Stimulated activated CD8-positive, alpha-beta memory T cell treated with anti-CD3 and anti-CD28 coated beads, Interleukin-7, amount 100 ng/mL, for 48 hours (primary cell): ENCODE measurements at places on chromosomes 6 and 20.

DNA sequence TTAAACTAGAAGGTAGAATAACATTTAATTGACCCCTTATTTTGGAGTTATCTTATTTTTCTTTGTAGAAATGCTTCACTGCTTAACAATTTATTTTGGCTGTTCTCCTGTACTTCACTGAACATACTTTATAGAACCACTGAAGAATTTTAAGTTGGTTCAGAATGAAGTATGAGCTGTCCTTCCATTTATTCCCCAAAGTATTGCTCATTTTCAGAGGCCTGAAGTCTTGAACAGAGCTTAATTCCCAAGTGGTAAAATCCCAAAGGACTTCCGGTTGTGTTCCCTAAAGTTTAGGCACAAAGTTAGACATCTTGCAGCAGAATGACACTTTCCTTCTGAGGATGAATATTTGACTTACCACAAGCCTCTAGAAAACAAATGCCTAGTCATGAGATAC is 233.3 kb downstream of the TINAG start:
- no peak for DNase-seq

DNA sequence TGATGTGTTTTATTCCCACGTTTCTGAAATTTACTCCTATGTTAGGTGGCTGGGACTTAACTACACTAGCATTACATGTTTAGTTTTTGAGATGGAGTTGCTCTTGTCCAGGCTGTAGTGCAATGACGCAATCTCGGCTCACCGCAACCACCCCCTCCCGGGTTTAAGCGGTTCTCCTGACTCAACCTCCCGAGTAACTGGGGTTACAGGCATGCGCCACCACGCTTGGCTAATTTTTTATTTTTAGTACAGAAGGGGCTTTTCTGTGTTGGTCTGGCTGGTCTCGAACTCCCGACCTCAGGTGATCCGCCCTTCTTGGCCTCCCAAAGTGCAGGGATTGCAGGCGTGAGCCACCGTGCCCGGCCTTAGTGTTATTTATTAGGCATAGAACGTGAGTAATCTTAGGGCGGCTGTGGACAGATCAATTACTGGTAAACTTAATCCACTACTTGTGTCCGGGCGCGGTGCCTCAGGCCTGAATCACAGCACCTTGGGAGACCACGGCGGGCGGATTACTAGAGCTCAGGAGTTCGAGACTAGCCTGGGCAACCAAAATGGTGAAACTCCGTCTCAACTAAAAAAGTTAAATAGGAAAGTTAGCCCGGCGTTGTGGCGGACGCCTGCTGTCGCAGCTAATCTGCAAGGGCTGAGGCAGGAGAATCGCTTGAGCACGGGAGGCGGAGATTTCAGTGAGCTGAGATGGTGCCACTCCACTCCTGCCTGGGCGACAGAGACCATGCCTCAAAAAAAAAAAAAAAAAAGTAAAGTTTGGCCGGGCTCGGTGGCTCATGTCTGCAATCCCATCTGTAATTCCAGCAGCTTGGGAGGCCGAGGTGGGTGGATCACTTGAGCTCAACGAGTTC is 123.7 kb upstream of the BTN3A2 start:
- DNase-seq = peak; percentile 74

- DNase-seq = no peak
Observed at GRCh38 chr6:159753081-159753872, 8.6 kb upstream of the ACAT2 start.

GRCh38 chr20:8291873-8292272 is 159.8 kb downstream of the PLCB1 start:
- no peak for DNase-seq

GRCh38 chr6:93447874-93448273 is 28.5 kb upstream of the EPHA7 start:
- no peak for DNase-seq

DNA sequence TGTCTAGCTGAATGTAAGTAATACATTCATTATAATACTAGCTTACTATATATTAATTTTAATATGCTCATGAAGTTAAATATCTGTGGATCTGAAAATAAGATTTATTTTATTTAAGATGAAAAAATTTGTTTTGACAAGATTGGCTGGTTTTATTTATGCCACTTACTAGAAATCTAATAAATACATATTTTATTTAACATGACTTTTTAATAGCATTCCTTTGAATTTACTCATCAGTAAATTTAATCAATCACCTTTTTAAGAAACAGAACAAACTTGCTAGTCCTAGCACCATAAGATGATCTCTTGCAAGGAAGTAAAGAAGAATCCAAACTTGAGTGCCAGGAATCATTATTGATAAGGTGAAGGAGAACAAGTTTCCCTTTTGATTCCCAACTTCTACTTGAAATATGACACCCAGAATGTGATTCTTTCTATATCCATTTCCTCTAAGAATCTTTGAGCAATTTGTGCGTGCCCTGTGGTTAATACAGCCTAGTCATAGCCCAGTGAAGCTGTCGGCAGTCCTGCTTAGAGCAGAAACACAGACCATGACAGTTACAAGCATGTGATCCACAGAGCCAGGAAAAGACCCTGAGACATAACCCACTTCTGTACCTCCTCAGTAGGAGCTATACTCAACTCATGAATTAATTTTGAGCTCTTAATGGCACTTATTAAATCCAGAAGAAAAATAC is 282.3 kb upstream of the QKI start:
- no peak for DNase-seq

DNA sequence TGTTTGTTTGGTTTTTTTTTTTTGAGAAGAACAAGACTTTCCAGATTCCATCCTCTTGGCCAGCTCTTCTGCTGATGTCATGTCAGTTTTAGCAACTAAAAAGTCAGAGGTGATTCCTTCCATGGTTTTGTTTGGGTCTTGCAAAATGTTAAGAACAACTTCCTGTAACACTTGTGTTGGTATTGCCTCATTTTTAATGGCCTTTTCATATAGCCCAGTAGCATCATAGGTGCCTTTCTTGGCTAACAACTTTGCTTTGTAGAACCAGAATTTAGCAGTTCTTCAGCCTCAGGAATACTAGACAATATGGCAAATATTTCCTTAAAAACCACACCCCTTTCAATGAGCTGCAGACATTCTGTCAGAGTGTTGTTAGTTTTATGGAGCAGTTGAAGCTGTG is 99.5 kb upstream of the SIRPG start:
- DNase-seq = no peak

DNA sequence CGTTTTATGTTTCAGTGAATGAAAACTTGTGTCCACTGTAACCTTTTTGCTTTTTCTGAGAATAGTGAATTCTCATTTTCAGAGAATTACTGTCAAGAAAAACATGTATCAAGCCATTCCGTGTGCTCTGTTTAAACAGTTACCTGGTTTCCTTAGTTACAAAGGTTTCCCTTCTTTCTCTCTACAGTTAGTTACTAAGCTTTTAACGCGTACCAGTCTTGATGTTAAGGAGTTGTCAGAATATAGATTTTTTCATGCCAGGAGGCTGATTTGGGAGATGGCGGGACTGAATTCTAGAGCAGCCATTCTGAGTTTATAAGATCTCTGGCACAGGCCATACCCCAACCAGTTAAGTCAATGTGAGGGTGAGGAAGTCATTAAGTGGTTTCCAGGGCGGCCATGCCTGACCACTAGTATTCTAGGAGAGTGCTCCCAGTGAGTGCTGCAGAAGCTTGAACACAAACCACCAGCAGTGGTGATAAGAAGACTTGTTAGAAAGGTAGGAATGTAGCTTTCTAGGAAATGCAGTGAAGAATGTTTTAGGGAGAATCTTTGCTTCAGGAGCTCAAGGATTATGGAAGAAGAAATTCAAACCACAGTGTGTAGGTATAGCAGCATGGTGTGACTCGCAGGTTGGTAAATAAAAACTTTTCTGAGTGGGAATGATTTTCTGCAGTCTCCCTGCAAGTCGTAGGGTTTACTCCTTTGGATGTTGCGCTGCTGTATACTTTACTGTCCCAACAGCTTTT is 112.9 kb downstream of the JARID2 start:
- DNase-seq = no peak

- peak; percentile 84 for DNase-seq
Observed at GRCh38 chr6:47477497-47478232, at the start of gene CD2AP. Gene CD2AP (plus strand): TSS chr6:47477789. CDS start chr6:47478245, 456 bp downstream.

DNA sequence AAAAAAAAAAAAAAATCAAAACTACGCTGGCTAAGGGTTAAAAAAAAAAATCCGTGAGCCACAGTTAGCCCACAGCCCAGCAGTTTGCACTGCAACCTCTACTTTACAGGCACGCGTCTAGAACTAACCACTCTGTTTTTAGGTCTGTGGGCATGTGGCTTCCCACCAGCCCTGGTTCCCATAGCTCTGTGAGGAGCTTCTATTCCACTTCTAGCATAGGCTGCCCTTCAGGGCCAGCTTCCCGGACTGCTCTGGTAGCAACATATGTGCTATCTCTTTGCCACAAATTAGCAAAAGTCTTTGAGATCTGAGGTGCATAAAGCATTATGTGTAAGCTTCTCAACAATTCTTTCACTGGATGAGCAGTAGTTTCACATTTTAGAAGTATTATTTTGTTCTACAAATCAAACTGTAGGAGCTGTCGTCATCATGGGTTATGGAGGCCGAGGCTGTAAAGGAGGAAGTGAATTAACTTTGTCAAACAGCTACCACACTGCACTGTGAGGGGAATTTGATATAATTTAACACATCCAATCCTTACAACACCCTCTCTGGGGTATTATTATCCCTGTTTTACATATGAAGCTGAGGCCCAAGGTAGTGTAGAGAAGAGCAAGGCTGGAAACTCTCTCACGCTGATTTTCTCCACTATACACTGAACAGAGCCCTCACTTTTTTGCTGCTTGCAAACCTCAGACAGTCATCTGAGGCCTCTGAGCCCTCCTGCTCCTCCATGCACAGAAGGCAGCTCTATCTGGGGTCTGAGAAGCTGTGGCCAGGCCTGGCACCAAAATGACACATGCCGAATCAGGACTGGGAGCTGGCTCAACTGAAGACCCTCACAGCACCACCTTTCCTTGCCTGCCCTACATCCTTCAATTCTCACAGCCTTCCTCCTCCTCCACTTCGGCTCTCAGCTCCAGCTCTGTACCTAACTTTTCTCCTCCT is 35.4 kb downstream of the MAN1A1 start:
- peak; percentile 38 for DNase-seq

- DNase-seq = no peak
Observed at GRCh38 chr6:40022867-40023266, 88.6 kb upstream of the MOCS1 start.

GRCh38 chr6:37375376-37375775 is 21.6 kb downstream of the RNF8 start:
- DNase-seq = no peak

GRCh38 chr6:4319981-4320683 is 184.8 kb upstream of the ECI2 start:
- DNase-seq = no peak

DNA sequence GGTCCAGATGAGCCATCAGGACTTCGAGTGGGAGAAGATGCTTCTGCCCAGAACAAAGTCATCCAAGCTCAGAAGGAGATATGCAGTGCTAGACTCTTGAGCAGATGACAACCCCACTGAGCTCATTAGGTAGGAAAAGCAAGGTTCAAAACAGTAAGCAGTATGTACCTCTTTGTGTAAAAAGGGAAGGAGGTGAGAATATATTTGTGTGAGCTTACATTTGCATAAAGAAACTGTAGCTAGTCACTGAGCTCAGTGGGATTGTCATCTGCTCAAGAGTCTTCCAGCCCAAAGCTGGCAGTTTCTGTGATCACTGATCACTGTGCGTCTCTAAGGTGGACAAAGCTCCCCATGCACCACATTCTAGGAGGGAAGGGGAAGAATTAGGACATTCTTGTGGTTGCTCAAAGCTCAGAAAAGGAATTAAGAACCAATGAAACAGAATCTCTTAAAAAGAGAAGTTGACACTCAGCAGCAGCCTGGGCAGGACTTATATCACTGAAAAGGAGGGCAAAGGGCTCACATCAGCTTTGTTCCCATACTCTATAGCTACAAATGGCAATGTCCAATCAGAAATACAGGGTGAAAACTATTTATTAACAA is 90.0 kb upstream of the MAFB start:
- DNase-seq = no peak

- no peak for DNase-seq
Observed at GRCh38 chr20:10632721-10633509, 40.9 kb downstream of the JAG1 start.

GRCh38 chr20:60395991-60396390 is 437.8 kb downstream of the CDH26 start:
- no peak for DNase-seq

GRCh38 chr20:25160897-25161296 is 34.6 kb upstream of the ENTPD6 start:
- DNase-seq = no peak

DNA sequence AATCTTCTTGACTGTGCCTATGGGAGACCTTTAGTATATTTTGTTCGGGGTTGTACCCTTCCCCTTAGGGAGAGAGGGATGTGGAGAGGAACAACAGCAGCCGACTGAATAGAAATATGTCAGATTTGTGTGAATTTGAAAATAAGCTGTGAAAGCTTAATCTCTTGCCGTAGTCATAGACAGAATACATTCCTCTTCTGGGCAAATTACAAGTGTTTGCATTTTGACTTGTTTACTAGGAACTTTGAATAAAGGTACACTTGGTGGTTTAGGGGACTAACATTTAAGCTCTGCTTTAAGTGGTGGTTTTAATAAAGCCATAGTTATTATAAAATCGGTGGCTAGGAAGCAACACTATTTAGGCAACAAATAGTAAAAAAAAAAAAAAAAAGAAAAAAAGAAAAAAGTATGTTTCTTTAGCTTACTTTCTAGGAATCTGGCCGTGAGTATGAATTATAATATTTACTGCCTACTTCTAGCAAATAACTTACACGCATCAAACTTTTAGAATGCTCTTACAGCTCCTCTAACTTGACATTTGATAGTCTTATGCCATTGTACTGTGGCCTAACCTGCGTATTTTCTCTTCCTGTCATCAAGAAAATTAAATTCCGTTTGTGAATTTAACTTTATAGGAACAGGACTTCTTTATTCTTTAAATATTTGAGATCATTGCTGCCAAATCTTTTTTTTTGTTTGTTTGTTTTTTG is 65.1 kb downstream of the ZBTB2 start:
- DNase-seq = no peak

GRCh38 chr6:76609160-76609559 is 536.7 kb upstream of the IMPG1 start:
- no peak for DNase-seq

DNA sequence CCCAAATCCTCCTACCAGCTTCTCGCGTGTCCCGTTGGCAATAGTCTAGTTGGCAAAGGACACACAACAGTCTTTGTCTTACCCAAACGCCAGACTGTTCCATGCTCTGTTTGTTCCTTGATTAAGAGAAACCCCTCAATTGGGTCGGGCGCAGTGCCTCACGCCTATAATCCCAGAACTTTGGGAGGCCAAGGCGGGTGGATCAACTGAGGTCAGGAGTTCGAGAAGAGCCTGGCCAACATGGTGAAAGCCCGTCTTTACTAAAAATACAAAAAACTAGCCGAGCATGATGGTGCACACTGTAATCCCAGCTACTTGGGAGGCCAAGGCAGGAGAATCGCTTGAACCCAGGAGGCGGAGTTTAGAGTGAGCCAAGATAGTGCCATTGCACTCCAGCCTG is 153.7 kb downstream of the GRM4 start:
- DNase-seq = no peak

GRCh38 chr6:87501809-87502572 is 29.2 kb downstream of the SLC35A1 start:
- DNase-seq = no peak

DNA sequence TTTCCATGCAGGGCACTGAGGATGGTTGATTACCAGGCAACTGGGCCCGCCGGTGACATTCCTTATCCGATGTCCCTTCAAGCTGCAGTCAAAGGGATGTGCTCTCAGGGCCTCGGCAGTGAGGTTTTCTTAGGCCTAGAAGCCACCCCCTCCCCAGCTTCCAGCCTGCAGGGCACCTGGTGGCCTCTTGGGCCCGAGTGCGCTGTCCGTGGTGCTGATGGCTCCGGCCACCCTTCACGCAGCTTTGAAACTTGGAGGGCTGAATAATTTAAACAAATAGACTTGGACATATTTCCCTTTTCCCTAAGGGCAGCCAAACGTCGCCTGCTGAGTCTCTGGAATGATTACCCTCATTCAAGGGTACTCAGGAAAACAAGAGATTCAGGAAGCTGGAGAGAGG is 8.9 kb upstream of the MLN start:
- DNase-seq = no peak
